ENCODE measurements at places on chromosomes 2 and 18.

DNA sequence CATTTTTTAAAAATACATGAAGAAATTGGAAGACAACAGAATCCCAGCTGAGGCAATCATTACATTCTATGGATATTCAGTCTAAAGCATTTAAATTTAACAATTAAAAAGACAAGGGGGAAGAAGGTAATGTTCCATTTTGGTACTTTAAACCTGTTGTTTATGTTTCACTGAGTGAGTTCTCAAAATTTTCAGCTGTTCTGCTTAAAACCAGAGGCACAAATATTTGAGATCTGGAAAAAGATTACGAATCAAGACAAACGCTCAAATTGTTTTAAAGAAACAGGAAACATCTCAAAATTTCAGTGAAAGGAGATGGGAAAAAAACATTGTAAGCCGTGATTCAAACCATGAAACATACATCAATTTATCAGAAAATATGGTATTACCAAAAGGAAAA is 656.2 kb upstream of the CHAC2 start:
- DNase-seq: no peak

DNA sequence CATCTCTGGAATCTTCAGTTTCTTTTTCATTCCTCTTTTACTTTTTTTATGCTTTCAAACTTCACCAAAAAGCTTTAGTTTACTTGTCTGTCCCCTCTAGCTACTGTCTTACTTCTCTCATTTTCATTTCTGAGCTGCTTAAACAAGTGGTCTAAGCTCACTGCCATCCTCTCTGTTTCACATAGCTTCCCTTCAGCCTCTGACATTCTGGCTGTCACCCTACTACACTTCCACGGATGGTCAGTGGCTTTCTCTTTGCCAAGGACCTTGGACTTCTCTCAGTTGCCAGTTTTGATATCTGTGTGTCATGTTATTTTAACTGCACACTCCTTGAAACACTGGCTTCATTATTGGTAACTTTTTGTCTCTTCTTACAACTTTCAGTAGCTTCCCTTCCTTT is 176.1 kb downstream of the IKZF2 start:
- no peak for DNase-seq

GRCh38 chr2:25312958-25313710 is 28.6 kb downstream of the DNMT3A start:
- no peak for DNase-seq

DNA sequence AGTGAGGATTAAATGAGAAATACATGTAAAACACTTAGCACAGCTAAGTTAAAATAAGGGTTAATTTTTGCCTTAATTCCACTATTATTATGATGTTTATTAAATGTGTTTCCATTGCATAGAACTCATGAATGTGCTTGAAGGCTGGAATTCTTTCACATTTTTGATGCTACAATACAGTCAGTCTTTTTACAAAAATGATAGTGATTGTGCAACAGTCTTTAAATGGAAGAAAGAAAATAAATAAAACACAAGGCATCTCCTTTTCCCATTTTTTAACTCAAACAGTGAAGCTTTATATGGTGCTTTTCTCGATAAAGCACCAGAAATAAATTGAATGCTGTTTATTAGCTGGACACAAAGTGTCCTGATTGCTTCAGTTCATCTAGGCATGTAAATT is 123.9 kb downstream of the MAP2 start:
- DNase-seq: no peak

- no peak for DNase-seq
Measured at GRCh38 chr2:59276917-59277316, 1035.8 kb upstream of the FANCL start.

DNA sequence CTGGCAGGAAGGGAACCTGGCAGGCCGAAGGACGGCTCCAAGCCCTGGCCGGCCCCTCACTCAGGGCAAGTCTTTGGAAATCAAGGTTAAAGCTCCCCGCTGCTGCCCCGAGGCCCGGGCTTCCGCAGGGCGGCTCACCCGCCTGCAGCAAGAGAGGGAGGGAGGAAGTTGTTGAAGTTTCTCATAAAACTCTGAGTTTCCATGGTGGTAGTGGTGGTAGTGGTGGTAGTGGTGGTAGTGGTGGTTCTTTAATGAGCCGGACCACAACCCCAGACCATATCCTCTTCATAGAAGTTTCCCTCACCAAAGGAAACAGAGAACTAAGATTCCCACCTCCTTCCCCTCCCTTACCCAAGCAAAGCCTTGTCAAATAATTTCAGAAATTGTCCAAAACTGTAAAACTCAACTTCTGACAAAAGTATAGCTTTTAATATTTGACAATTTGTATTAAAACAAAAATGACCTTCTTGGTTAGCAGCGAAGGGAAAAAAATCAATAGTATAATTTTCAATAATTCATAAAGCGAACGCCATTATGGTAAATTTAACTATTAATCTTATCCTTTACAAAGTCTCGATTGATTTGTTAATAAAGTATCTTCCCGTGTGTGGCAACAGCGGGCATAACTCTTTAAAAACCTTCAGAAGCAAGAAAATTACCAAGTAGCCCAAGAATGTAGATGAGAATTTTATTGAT is 1.5 kb upstream of the HOXD10 start:
- no peak for DNase-seq

DNA sequence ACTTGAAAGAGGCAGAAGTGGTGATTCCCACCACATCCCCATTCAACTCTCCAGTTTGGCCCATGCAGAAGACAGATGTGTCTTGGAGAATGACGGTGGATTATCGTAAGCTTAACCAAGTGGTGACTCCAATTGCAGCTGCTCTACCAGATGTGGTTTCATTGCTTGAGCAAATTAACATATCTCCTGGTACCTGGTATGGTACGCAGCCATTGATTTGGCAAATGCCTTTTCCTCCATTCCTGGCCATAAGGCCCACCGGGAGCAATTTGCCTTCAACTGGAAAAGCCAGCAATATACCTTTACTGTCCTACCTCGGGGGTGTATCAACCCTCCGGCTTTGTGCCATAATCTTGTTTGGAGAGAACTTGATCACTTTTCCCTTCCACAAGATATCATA is 411.5 kb upstream of the SMIM21 start:
- DNase-seq: no peak

All from NCI-H446 treated with DMSO at 0.1 percent for 48 hours (cell line).